ENCODE measurements at places on chromosomes 1 and 21. TPM values are rescaled to one million over a fixed set of nuclear protein-coding genes. Genes with fewer than 3 reads are reported as not detected.

The ACTA1 gene
- not detected for total RNA-seq

The SLC5A9 gene
- not detected for total RNA-seq

The PPIAL4G gene
- total RNA-seq: not detected

The S100A12 gene
- not detected for total RNA-seq

The C1orf141 gene
- total RNA-seq: 0.65 TPM
